Fibroblast of gingiva (primary cell): ENCODE measurements at places on chromosomes 16 and 17.

DNA sequence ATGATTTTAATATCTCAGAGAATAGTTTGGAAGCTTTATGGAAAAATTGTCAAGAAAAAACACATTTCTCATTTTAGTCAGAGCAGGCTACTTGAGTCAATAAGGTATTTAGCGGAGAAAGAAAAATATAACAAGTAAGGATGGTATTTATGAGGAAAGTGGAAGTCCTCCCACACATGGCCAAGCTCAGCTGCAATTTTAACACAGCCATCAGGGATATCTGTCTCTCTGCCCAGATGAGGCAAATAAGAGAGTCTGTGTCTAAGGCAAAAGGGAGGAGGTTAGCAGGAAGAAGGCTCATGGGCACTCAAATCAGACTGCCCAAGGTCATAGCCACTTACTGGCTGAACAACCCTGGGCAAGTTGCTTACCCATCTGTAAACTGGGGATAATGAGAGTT, 5.2 kb upstream of the CMTM2 start:
- no peak for DNase-seq

DNA sequence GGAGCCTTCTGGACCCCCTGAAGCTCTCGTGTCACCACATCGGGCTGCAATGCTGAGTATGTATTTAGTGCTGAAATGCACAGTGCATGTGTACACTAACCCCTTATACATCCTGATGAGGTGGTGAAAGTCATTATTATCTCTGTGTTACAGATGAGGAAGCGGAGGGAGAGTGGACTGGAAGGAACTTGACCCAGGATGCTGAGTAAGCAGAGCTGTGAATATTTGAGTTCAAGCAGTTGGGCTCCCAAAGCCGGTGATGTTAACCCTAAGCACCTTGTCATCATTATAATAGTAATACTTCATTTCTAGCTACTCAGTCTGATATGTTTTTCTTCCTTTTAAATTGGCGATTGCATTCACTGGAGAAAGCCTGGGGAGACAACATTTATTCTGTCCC, 25.9 kb upstream of the NKD1 start:
- DNase-seq: no peak

DNA sequence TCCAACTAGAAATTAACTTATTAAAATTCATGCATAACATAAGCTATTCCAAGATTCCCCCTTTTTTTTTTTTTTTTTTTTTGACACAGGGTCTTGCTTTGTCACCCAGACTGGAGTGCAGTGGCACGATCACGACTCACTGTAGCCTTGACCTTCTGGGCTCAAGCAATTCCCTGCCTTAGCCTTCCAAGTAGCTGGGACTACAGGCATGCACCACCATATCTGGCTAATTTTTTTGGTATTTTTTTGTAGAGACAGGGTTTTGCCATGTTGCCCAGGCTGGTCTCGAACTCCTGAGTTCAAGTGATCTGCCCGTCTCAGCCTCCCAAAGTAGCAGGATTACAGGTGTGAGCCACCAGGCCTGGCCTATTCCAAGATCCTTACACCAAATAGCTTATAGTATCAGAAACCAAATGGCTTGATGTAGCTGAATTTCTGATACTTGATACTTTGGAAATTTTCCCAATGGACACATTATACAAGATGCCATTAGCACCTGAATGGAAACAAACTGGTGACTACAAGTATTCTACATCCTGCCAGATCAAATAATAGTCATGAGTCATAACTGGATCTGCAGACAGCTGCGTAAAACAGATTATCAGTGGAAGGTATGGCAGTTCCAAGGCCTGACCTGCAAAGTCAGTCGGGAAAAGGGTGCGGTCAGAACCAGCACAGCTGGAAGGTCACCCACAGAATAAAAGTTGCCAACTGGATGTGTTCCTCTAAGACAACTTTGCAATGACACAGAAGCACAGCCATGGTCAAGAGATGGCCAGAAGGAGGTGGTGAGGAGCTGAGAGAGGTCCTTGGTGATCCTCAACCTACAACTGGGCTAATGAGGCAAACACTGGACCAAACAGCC, 14.5 kb downstream of the TUBG1 start:
- DNase-seq: no peak

- no peak for DNase-seq
Measured at GRCh38 chr16:26905336-26905735, 161.4 kb upstream of the C16orf82 start.

DNA sequence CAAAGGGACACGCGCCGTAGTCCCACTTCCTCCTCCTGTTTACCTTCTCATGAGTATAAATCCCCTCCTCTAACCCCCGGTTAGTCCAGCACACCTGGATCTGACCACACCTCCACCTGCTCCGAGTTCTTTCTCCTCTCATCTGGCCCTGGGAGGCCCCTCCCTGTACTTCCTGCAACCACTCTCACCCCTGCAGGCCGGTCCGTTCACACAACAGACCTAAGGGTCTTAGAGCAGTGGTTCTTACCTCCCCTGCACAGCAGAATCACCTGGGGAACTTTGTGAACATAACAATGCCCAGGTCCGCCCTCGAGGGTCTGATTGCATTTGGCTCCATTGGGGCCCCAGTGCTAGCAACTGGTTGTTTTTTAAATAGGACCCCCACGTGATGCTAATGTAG, 24.8 kb downstream of the TMEM114 start:
- DNase-seq: no peak

- no peak for DNase-seq
Measured at GRCh38 chr17:73958453-73958852, 245.0 kb upstream of the RPL38 start.
